ENCODE measurements at places on chromosomes 11 and 22.

GRCh38 chr11:75371949-75372876 lies 20.8 kb upstream of the ARRB1 start:
- no peak for DNase-seq

DNA sequence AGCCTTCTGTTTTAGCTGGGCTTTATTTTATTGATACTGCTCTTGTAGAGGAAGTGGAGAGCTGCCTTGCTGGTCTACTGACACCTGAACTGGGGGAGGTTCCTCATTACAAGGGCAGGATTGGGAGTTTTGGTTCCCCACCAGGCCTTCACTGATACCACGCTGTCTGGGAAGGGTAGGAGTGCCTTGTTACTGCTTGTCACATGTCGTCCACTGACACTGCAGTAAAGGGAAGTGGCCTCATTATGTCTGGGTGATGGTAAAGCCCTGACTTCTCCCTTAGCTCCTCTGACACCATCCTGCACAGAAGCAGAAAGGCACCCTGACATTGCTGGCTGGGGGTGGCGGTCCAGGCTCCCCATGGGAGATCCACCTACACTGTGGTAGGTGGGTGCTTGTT lies 38.7 kb upstream of the ELF5 start:
- DNase-seq = no peak

DNA sequence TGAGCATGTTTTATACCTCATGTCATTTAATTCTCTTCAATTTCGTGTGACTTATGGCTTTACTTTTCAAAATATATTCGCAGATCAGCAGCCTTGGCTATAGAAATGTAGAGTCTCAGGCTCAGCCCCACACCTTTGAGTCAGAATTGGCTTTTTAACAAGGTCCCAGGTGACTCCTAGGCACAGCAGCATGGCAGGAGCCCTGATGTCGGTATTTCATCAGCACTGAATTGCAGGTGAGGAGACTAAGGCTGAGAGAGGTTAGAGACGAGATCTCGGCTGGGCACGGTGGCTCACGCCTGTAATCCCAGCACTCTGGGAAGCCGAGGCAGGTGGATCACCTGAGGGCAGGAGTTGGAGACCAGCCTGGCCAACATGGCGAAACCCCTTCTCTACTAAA lies 196.9 kb upstream of the SEZ6L start:
- no peak for DNase-seq

DNA sequence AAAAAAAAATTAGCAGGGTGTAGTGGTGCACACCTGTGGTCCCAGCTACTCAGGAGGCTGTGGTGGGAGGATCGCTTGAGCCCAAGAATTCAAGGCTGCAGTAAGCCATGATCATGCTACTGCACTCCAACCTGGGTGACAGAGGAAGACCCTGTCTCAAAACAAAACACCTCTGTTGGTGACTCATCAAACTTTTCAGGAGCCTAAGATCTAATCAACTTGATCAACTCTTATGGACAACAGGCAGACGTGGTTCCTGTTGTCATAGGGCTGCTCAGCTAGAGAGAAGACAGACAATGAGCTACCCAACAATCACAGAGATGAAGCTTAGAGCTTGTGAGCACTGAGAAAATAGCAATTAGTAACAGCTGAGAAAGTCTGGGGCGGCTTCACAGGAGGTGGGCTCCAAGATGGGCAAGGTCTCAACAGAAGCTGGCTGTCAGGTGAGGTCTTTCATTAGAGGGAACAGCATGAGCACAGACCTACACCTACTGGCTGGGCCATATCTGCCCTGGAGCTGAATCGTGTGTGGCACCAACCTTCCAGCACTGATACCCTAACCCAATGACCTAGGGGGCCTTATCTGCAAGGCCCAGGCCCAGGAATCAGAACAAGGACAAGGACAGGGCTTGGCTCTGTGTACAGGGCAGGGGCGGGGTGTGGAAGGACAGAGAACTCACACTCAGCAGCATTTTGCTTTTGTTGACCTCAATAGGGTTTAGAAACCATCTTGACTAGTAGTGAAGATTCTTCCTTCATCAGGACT lies 7.2 kb upstream of the UCP3 start:
- DNase-seq = no peak

DNA sequence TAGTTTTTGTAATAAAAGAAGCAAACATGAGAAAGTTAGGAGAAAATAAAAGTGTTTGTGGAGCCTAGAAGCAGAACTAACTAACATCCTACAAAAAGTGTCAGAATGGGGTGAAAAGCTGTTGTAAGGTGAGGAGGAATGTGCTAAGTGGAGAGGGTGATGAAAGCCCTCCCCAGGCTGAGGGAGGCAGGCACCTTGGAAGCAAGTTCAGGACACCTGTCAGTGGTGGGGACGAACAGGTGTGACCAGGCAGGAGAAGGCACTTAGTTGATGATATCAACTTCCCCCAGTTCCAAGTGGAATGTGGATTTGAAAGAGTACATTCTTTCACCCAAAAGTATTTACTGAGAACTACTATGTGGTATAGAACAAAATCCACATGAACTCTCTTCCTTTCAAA lies 18.7 kb upstream of the BMAL1 start:
- no peak for DNase-seq
